RWPE2 (cell line): ENCODE measurements at places on chromosomes 16 and 17.
A peak's percentile ranks its signal among the peaks of the same experiment; 100 is the strongest.

DNA sequence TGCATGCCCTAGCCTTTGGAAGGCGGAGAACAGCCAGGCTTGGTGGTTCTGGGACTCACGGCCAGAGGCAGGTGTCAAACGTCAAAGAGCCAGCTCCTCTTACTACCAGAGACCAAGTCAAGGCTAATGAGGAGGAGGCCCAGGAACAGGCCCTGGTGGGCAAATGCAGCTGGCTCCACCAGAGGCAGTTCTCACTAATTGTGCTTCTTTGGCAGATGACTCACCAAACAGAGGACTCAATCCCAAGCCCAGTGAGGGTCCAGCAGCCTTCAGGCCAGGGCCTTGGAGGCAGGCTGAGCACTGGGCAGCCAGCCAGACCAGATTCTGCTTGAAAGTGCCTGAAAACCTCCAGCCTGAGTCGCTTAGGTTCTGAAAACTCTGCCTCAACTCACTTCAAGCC is 336.5 kb upstream of the CDH5 start:
- DNase-seq = no peak

DNA sequence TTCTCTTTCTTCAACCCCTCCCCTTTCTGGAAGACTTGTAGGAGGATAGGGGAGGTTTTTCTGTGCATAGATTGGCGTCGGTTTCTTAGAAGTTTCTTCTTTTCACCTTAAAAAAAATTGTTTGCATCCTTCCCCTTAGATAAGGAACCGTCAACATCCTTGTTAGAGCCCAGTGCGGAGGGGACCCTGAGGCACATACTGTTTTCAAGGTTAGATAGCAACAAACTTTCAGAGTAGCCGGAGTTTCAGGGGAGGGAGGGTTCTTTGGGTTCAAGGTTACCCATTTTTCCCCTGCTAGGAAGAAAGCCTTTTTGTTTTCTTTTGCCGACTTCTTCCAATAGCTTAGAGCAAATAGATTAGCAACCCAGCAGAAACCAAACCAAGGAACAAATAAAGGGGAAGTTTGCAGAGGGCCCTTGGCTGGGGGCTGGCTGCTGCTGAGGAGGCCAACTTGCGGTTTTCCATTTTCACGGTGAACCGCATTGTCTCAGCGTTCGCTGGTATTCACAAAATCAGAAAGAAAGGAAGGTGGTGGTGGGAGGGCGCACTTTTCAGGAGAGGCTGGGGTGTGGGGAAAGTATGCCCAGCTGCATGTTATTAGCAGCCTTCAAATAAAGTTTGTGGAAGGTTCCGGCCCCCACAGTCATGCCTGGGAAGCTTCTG is 28.8 kb downstream of the MSI2 start:
- DNase-seq = no peak

- DNase-seq = no peak
Observed at GRCh38 chr17:36869856-36870719, 67.2 kb upstream of the LHX1 start.

GRCh38 chr16:711548-712320 is 3.2 kb upstream of the METRN start:
- DNase-seq = no peak

GRCh38 chr17:60392845-60393702 is 1.1 kb upstream of the USP32 start:
- no peak for DNase-seq

GRCh38 chr17:51044976-51045375 is 75.7 kb downstream of the SPAG9 start:
- DNase-seq = no peak

GRCh38 chr17:19991252-19991885 is 13.7 kb upstream of the AKAP10 start:
- DNase-seq = no peak

- DNase-seq = no peak
Observed at GRCh38 chr17:42674755-42675347, 1.9 kb downstream of the PLEKHH3 start.

GRCh38 chr16:17206712-17207111 is 264.0 kb downstream of the XYLT1 start:
- no peak for DNase-seq

GRCh38 chr17:78255953-78256706 is 24.7 kb downstream of the TMEM235 start:
- DNase-seq = no peak

DNA sequence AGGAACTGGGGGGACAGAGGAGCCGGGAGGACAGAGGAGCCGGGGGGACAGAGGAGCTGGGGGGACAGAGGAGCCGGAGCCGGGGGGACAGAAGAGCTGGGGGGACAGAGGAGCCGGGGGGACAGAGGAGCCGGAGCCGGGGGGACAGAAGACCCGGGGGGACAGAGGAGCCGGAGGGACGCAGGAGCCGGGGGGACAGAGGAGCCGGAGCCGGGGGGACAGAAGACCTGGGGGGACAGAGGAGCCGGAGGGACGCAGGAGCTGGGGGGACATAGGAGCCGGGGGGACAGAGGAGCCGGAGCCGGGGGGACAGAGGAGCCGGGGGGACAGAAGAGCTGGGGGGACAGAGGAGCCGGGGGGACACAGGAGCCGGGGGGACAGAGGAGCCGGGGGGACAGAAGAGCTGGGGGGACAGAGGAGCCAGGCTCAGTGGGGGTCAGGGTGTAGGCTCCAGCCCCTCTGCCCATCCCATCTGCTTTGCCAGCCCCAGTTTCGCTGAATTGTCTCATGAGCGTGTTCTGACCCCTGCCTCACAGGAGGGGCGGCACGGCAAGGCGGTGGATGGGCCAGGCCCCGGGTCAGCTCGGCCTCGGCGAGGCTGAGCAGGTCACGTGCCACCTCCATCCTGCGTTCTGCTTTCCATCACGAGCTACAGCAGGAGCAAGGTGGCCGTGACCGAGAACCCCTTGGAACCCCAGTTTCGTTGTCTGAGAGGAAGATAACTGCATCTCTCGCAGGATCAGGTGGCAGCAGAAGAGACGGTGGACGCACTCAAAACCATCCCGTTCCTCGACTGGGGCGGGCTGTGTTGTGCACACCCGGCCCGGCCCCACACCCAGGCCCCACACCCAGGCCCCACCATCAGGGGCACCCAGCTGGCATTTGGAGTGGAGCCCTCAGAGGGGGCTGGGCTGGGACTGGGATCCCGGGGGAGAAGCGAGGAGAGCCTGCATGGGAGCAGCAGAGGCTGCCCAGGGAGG is 26.1 kb upstream of the CBFA2T3 start:
- peak; percentile 66 for DNase-seq

GRCh38 chr17:14461227-14461548 is 160.3 kb downstream of the HS3ST3B1 start:
- DNase-seq = no peak

DNA sequence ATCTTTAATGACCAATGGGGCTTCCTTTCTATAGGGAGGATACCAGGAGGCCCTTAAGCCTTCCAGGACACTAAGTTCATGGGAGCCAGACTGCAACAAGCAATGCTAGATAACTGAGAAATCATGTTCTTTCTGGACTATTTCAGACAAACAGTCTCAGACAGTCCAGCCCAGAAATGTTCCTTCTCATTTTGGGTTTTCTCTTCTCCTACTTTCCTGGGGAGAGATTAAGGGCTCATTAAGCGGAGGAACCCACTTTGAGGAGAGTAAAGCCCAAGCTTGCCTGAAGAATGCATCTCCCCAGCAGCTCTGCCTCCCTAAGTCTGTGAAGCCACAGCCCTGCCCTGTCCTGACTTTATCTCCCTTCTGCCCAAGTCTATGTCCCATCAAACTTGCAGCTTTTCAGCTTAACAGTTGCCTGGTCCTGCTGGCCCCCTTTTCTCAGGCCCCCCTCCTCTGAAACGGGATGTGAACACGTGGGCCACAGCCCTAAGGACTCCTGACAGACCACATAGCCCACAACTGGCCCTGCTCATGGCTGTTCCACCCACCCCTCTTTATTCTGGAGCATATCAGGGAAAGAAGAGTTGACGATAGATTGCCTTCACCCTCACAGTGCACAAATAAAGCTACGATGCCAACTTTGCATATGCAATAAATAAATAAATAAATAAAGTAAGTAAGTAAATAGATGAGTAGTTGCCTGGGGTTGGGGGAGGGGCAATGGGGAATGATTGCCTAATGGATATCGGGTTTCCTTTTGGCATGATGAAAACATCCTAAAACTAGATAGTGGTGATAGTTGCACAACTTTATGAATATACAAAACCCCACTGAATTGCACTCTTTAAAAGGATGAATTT is 111.0 kb downstream of the N4BP1 start:
- DNase-seq = no peak

- no peak for DNase-seq
Observed at GRCh38 chr16:11601425-11601824, 14.7 kb upstream of the LITAF start.

DNA sequence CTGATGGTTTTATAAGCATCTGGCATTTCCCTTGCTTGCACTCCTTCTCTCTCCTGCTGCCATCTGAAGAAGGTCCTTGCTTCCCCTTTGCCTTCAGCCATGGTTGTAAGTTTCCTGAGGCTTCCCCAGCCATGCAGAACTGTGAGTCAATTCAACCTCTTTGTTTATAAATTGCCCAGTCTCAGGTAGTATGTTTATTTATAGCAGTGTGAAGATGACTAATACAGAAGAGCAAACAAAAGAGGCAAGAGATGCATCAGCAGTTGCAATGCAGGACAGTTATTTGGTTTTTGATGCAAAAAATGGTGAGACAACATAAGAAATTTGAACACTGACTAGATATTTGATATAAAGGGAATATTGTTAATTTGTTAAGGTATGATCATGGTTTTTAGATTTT is 16.8 kb downstream of the TMEM100 start:
- DNase-seq = no peak

- DNase-seq = no peak
Observed at GRCh38 chr16:88287219-88287618, 95.5 kb upstream of the ZNF469 start.

- no peak for DNase-seq
Observed at GRCh38 chr17:50583641-50584040, 23.1 kb downstream of the CACNA1G start.

- peak; percentile 93 for DNase-seq
Observed at GRCh38 chr16:31472709-31473203, 804 bp downstream of the TGFB1I1 start.

DNA sequence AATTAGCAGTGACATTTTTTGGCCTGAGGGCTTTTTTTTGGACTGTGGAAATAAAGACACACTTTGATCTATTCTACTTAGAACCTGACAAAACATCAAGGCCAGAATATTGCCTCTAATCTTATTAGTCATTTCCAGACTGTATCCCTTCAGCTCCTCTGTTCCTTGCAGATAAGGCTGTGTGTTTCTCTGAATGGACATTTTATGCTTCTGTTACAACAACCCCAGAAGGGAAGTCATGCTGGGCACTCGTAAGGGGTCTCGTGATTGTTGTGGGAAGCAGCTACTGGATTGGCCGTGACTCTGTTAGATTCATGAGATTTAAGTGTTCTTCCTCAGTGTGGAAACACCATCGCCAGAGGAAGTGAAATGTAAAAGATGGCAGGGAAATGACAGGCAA is 31.6 kb upstream of the HS3ST2 start:
- no peak for DNase-seq

DNA sequence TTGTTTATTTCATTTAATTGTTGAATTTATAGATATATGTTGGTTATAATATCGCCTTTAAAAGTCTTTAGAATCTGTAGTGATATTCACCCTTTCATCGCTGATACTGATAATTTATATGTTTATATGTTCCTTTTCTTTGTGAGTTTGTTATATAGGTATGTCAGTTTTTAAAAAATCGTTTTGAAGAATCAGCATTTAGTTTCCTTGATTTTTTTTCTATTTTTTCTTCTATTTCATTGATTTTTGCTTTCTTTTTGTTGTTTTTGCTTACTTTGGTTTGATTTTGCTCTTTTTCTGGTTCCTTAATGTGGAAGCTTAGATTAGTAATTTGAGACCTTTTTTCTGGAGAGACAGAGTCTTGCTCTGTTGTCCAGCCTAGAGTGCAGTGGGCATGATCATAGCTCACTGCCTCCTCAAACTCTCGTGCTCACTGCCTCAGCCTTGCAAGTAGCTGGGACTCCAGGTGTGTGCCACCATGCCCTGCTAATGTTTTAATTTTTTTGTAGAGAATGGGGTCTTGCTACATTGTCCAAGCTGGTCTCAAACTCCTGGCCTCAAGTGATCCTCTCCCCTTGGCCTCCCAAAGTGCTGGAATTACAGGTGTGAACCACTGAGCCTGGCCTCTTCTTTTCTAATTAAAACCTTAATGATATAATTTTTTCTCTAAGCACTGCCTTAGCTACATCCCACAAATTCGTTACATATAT is 7.5 kb downstream of the IST1 start:
- no peak for DNase-seq

- no peak for DNase-seq
Observed at GRCh38 chr17:6048486-6048885, 21.7 kb upstream of the WSCD1 start.

DNA sequence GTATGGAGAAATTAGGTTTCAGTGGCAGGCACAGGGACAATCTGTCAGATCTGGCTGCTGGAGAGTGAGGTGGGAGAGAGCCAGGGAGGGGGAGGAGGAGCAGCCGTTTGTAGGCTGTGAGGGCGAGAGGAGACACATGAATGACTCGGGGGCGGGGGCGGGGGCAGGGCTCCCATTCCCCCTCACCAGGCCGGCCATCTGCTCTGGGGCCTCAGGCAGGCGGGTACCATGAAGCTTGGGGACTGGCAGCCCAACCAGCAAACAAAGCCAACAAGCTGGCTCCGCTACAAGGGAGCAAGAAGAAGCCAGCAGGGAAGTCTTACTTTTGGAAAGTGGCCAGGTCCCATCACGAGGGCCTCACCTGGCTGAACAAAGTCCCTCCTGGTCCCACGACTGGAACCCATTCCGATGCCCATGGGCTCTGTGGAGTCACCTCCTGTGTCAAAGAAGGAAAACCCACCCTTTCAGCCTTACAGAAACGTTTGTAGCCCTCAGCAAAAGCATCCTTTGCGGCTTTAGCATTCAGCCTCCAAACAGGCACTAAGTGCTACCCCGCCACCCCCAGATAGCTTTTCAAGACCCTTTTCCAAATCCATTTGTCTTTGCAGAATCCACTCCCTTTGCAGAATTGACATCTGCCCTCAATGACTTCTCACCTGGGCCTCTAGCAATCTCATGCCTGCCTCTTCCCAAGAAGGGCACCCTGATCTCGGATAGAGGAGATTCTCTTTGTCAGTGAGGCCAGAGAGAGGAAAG is 9.2 kb upstream of the SSTR2 start:
- no peak for DNase-seq

- DNase-seq = peak; percentile 35
Observed at GRCh38 chr17:19370493-19370960, 7.8 kb upstream of the MAPK7 start.

DNA sequence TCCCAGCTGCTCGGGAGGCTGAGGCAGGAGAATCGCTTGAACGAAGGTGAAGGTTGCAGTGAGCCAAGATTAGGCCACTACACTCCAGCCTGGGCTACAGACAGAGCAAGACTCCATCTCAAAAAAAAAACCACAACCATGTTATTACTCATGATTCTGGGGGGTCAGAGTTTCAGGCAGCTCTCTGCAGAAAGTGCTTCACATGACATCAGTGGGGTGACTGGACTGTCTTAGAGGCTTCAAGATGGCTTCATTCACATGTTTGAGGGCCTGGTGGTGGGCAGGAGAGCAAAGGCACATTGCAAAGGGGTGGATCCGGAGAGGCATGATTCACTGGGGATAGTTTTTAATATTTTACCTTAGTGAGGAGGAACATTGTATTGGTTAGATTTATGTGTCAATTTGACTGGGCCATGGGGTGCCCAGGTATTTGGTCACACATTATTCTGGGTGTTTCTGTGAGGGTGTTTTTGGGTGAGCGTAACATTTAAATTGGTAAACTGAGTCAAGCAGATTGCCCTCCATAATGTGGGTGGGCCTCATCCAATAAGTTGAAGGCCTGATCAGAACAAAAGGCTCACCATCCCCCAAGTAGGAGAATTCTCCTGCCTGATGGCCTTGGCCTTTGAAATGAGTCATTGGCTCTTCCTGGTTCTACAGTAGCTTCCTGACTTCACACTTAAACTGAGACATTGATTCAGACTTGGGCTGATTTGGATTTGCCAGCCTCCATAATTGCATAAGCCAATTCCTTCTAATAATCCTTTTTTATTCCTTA is 109.8 kb downstream of the GOSR1 start:
- DNase-seq = no peak
